ENCODE measurements at places on chromosomes 11 and 22.

GRCh38 chr22:41844036-41844435 is 11.1 kb downstream of the SREBF2 start:
- no peak for DNase-seq

DNA sequence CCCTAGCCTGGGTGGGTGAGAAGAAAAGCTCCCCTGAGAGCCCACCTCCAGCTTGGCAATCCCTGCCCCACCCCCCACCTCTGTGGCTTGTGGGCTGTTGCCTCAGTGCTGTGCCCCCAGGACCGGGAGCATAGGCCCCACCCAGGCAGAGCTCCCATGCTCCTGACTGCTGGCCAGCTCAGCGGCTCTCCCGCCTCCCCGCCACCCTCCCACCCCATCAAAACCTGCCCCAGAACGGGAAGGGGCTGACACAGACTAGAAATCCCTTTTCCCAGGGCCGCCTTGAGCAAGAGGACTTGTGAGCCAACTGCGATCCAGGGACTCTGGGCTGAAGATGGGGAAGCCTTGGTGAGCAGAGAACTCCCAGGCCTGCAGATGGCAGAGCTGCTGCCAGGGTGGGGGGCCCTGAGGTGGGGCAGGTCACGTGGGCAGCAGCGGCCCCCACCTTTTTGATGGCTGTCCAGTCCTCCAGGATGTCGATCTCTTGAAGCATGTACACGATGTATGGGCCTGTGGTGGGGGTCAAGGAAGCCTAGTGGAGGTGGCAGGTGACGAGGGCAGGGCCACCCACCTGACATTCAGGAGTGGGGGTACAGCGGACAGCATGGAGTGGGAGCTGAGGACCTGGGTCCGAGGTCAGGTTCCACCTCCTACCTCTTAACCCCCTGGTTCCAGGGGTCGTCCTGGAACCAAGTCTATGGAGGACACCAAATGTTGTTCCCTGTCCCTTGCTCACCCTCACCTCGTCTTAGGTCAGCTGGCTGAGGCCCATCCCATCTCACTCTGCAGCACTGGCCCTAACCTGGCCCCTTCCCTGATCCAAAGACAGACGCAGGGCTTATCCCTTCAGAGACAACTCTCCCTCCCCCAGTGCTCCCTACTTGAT is 2.3 kb upstream of the RIN1 start:
- no peak for DNase-seq

DNA sequence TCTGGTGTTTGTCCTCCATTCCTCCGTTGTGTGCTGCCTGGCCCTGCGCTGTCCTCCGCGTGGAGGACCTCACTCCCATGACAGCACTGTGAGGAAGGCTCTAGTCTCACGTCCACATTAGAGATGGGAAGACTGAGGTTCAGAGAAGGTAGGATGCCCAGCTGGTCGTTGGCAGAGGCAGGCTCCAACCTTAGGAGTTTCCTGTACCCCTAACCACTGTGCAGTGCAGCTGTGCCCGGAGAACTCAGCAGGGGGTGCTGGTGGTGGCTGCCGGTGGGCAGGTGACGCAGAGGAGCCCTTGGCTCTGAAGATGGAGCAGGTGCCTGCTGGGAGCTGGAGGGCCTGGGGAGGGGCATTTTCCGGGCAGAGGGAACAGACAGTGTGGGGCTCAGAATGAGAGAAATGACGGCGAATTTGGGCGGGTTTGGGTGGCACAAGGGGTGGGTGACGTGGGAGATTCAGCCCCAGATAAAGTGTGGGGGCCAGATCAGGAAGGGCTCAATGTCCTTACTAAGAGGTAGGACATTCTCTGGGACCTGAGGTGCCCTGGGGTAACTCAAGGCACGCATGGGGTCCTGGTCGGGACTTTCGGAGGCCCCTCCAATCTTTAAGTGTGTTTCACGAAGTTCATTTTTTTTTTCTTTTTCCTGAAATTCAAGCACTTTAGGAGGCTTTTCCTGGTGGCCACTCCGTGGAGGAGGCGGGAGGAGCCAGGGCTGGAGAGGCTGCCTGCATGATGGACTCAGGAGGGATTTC is 535.0 kb downstream of the TBC1D22A start:
- DNase-seq = no peak

- no peak for DNase-seq
Measured at GRCh38 chr22:23193882-23194281, 13.6 kb downstream of the BCR start.

DNA sequence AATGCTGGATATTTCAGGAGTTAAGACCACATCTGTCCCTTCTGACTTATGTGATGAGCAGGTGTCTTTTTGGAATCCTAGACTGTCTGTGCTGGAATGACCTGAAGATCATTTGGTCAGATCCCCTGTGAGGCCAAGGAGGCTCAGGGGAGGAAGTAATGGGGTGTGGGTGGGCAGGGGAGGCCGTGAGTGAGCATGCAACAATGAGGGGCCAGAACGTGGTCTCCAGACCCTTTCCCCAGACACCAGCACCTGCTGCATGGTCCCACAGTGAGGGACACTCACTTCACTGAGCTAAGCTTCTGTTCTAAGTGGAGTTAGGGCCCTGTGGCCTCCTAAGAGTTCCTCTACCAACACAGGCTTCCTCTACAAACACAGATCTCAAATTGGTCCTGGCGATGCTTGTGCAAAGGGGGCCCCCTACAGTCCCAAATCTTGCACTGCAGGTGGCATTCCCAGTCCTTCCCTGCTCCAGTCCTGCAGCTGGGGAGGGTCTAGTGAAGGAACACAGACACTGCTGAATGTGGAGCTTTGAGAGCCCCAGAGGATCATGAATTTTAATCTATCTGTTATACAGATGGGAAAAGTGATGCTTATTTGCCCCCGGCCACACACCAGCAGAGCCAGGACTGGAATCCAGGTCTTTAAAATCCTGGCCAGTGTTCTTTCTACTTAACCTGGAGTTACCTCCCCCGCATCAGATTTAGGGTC is 7.4 kb downstream of the USP2 start:
- DNase-seq = peak; percentile 59

GRCh38 chr11:79369055-79369454 is 71.8 kb downstream of the TENM4 start:
- no peak for DNase-seq

Data from CD8-positive, alpha-beta memory T cell (primary cell).